ENCODE measurements at places on chromosomes 12 and 14.
A peak's percentile ranks its signal among the peaks of the same experiment; 100 is the strongest.

DNA sequence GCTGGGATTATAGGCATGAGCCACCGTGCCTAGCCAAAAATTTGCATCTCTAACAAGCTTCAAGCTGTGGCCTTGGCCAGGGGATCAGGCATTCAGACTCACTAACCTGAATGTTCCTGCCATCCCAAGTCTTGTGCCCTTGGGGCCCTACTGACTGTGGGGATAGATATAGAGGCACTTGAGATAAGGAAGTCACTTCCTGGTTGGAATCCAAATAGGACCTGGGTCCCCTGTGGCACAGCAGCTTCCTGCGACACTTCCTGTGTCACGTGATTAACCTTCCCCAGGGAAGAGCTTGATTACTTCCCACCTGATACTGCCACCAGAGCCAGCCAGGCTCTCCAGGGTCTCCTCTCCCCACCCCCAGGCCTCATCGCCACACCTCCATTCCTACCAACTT lies 128.2 kb downstream of the BCL11B start:
- no peak overlapping the region for H3K27ac ChIP-seq
- no peaks in the 10 kb centered on the region for H3K36me3 ChIP-seq
- H3K4me3 ChIP-seq: no peak overlapping the region
- H3K4me1 ChIP-seq: no peaks in the 10 kb centered on the region
- no peak for DNase-seq

DNA sequence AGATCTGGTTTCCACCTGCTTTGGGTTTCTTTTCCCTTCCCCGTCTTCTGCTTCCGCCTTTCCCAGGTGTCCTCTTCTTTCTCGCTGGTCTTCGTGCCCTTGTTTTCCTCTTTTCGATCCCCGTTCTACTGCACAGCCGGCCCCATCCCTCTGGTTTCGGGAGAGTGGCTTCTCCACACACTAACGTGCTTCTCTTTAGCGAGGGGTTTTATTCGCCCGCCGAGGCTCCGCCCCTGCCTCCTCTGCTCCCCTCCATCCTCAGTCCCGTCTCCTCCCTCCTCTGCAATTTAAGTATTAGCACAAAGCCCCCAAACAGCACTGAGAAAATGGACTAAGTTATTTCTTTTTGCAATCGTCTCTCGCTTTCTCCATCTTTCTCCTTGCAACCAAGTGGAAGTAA lies at the start of gene SLC7A8:
SLC7A8 (minus strand) TSS at position 182 of the 400 bp plus-strand sequence. CDS start 746 bp downstream, outside the sequence.
- H3K27ac ChIP-seq: peak within 1 kb of the TSS; percentile 61
- DNase-seq: no peak
- H3K4me1 ChIP-seq: peaks cover 2% of the 10 kb centered on the region
- H3K27me3 ChIP-seq: peaks cover 13% of the 10 kb centered on the region

DNA sequence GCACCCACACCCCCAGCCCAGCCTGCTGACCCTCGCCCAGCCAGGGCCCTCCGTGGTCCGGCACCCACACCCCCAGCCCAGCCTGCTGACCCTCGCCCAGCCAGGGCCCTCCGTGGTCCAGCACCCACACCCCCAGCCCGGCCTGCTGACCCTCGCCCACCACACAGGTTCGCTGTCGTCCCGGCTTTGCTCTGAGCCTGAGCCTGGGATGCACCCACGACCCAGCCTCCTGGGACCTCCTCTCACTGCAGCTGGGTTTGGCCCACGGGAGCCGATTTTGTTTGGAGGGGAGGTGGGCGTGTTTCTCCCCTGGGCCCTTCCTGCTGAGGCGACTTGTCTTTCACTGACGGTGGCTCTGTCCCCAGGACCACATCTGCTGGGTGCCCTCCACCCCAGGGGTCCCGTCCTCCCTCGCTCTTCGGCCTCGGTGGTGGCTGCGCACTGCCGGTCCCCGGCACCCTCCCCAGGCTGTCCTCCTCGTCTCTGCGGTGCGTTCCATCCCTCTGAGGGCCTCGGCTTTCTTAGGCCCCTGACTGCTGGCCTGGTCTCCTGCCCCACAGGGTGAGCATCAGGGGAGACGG lies 83.8 kb downstream of the GALNT9 start:
- H3K4me3 ChIP-seq: no peak overlapping the region
- no peak overlapping the region for H3K27ac ChIP-seq
- H3K36me3 ChIP-seq: no peaks in the 10 kb centered on the region
- DNase-seq: no peak

DNA sequence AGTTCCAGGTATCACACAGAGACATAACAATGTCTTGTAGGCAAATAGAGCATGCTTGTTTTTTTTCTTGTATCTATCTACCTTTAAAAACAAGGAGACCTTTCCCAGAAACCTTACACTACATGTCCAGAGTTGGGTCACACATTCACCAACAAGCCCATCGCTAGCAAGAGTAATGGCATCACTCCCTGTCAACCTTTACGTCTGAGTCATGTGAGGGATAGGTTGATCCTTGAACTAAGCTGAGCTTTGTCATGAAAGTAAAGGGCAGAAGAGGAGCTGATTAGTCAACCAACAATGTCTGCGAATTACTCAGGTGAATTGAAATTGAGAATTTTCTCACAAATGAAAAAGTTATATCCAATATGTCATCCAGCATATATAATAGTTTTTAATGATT lies 219.4 kb downstream of the CNTN1 start:
- H3K36me3 ChIP-seq: no peaks in the 10 kb centered on the region
- no peaks in the 10 kb centered on the region for H3K4me1 ChIP-seq
- H3K4me3 ChIP-seq: no peak overlapping the region
- H3K27me3 ChIP-seq: no peaks in the 10 kb centered on the region

- no peak for DNase-seq
- H3K27ac ChIP-seq: no peak overlapping the region
- no peaks in the 10 kb centered on the region for H3K4me1 ChIP-seq
- no peaks in the 10 kb centered on the region for H3K27me3 ChIP-seq
These were observed 458.4 kb upstream of the RGS6 start for GRCh38 chr14:71473843-71474242.

DNA sequence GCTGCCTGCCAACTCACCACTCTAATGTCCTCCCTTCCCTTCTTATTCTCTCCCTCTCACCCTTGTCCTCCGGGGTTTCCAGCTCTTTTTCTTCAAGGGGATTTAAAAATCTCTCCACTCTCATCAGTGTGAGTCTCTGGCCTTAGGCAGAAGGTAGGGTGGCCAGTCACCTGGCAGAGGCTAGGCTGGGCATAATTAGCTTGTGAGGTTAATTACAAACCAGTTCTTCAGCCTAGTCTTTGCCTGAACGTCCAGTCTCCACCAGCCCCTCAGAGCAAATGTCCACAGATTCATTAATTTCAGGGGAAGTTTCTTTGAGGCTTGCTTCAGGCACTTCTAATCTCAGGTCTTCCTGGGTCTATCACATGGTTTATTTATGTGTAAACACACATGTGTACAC lies 6.7 kb downstream of the KRT7 start:
- no peaks in the 10 kb centered on the region for H3K4me1 ChIP-seq
- no peak overlapping the region for H3K4me3 ChIP-seq
- no peak for DNase-seq
- H3K36me3 ChIP-seq: no peaks in the 10 kb centered on the region
- H3K27me3 ChIP-seq: peaks cover 1% of the 10 kb centered on the region

DNA sequence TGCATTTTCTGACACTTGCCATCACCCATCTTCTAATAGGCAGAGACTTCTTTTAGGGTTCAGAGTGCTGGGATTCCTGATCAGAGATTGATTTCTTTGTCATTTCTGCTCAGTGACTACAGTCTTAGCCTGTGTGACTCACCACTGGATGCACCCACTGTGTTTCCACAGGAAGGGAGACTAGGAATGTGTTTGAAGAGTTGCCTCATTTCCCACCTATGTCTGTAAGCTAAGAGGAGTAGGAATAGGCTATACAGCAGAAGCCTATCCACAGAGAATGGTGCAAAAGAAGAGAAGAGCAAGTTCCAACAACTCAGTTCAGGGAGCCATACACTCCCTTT lies 60.2 kb upstream of the ACTN1 start:
- peaks cover 19% of the 10 kb centered on the region for H3K4me1 ChIP-seq
- H3K27ac ChIP-seq: no peak overlapping the region
- no peak overlapping the region for H3K4me3 ChIP-seq
- H3K27me3 ChIP-seq: no peaks in the 10 kb centered on the region
- H3K36me3 ChIP-seq: no peaks in the 10 kb centered on the region

DNA sequence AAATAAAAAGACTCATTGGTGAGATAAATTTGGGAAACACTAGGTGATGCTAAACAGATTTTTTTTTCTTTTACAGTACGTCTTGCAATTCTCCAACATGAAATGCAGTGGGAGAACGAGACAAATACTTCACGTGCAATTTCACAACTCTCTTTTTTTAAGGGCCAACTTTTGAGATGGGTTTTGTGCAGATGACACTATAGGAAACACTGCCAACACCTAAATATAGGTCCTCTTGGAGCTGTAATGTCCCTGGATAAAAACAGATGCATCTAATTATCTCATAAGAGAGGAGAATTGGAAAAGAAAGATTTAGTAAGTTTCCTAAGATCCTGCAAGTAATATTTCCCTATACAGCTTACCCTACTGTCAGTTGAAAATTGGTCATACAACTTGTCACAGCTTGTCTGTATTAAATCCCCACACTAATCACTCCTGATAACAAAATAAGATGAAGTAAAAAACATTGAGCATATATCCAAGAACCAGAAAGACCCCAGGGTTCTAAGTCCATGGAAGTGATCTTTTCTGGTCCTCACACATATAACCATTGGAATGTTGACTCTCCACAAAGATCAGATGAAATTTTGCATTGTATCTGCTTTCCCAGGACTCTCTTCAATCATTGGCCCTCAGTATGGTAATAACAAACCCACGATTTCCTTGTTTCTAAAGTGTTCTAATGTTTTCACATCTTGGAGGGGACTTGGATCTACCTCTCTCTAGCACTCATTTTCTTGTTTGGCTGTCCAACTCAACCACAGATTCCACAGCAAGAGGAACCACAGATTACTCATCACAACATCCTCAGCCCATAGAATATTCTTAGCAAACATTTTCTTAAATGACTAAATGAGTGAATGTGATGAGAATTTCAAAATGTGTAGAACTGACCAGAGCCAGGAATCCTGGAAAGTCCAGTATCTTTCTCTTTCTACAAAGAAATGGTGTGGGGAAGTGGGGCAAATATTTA lies 769.4 kb upstream of the USP15 start:
- DNase-seq: no peak
- no peaks in the 10 kb centered on the region for H3K27me3 ChIP-seq
- no peaks in the 10 kb centered on the region for H3K4me1 ChIP-seq
- no peak overlapping the region for H3K27ac ChIP-seq
- H3K36me3 ChIP-seq: no peaks in the 10 kb centered on the region

DNA sequence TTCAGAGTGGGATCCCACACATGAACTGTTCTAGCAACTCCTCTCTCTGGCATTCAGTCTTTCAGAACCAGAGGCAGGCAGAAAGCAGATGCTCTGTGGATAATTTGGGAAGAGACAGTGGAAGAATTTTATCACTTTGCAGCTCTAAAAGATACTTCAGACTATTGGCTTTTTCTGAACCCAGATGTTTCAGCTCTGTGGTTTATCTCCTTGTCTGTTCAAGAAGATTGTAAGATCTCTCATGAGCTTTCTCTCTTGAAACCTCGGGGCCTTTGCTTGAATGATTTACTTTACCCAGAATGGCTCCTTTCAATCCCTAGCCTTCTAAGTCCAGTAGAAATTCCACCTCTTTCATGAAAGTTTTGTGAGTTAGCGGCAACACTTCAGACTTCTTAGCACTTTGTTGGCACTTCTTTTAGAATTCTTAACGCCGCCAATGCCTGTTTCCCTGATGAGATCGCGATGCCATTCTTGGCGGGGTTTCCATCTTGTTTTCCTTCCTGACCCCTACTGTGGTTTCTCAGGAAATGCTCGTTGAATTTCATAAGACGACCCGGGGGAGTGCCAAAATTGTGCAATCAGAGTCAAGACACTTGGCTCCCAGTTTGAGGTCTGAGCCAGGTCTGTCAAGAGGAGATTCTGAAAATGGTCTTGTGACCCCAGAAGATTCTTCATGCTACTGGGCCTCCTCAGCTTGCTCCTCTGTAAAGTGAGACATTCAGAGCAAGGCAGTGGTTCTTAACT lies 107.0 kb upstream of the PRICKLE1 start:
- no peaks in the 10 kb centered on the region for H3K27me3 ChIP-seq
- H3K4me3 ChIP-seq: no peak overlapping the region
- H3K4me1 ChIP-seq: no peaks in the 10 kb centered on the region
- H3K27ac ChIP-seq: no peak overlapping the region
- DNase-seq: no peak
- no peaks in the 10 kb centered on the region for H3K36me3 ChIP-seq

GRCh38 chr14:54646626-54647025 lies 79.7 kb downstream of the SAMD4A start:
- H3K27me3 ChIP-seq: no peaks in the 10 kb centered on the region
- H3K27ac ChIP-seq: no peak overlapping the region
- no peak for DNase-seq
- peaks cover 29% of the 10 kb centered on the region for H3K4me1 ChIP-seq
- no peak overlapping the region for H3K4me3 ChIP-seq

DNA sequence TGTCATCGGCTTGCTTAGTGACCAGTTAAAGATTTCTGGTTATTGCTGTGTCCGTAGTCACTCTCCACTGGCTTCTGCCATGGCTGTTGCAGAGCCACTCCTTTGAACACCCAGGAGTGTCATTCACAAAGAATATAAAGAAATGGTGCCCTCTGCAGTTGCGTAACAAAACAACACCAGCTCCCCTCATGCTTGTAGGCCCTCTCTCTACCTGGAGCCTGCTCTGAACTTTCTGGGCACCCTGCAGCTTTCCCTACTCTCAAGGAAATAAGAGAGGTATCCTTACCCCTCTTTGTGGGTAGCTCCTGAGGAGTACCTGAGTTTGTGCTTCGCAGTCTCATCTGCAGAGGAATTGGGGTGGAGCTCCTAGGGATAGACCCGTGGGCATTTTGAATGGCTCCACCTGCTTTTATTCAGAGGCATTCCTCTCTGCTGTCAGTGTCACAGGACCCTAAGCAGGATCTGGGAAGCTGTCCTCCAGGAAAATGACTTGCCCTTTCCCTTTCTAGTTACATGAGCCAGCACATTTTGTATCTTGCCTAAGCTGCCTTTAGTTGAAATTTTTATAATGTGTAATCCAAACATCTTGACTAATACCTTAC lies 97.2 kb upstream of the TMEM260 start:
- DNase-seq: no peak
- H3K27me3 ChIP-seq: no peaks in the 10 kb centered on the region
- H3K4me1 ChIP-seq: no peaks in the 10 kb centered on the region

Data from neuronal stem cell (in vitro differentiated cells).